SIG-M5 (cell line): ENCODE measurements at places on chromosomes 5 and 9.

DNA sequence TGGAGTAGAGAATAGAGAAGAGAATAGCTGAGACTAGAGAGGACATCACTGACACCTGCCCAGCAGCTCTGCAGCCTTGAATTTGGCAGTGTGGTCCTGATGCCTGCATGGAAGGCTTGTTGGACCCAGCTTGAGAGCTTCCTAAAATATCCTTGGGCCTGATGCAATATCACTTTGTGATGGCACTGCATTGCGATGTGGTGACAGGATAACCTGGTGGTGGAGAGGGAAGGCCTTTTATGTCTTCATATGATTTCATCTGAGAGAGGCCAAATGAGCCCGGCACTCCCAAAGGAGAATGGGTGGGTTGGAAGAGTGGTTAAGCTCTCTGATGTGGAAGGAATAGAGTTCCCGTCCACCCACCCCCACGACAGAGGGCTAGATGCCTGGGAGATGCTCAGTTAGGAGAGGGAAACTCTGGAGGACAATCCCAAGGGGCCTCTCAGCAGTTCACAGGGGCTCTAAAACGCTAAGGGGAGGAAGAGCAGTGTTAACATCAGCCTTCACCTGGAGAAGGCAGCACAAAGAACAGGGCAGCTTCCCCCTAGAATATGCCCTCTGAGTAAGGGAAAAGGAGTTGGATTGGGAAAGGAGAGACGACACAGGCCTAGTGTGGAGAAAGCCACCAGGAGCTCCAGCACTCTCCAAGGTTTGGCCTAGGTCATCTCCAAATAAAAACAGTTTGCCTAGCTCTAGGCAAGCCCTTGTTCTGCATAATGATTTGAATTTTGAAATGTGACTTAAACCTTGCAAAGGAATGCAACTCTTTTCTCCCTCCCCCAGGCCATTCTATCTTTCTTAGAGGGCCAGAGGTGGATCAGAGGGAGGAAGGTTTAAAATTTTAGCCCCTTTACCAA, 99.8 kb upstream of the SSBP2 start:
- no peak for DNase-seq

GRCh38 chr9:135774239-135774747, 72.3 kb downstream of the KCNT1 start:
- DNase-seq, result no peak

GRCh38 chr5:77066823-77067442, 20.2 kb downstream of the ZBED3 start:
- DNase-seq, result no peak

DNA sequence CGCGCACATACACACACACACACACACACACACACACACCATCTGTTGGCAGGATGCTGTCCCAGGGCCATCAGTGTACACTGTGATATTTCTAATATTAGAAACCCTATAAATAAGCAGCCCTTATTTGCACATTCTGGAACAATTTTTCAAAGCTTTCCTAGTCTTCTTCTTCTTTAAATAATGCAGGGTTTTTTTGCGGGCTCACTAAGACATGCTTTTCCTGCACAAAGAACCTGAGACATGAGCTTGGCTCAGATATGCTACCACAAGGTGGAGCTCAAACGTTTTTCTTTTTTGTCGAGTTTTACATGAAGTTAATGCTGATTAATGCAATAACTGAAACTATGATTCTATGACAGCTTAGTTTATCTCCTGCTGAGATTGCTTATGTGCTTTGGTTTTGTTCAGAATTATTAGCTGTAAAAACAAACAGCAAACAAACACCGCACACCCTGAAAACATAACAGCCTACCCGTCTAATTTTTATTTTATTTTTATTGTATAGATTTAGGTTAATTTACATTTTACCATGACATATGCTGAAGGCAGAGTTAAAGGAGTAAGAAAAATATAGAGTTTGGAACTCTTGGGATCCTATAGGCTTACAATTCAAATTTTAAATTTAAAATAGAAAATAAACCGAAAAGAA, 95.8 kb downstream of the ALDH1A1 start:
- no peak for DNase-seq

GRCh38 chr5:43664501-43665040, 61.6 kb downstream of the NNT start:
- DNase-seq, result no peak

DNA sequence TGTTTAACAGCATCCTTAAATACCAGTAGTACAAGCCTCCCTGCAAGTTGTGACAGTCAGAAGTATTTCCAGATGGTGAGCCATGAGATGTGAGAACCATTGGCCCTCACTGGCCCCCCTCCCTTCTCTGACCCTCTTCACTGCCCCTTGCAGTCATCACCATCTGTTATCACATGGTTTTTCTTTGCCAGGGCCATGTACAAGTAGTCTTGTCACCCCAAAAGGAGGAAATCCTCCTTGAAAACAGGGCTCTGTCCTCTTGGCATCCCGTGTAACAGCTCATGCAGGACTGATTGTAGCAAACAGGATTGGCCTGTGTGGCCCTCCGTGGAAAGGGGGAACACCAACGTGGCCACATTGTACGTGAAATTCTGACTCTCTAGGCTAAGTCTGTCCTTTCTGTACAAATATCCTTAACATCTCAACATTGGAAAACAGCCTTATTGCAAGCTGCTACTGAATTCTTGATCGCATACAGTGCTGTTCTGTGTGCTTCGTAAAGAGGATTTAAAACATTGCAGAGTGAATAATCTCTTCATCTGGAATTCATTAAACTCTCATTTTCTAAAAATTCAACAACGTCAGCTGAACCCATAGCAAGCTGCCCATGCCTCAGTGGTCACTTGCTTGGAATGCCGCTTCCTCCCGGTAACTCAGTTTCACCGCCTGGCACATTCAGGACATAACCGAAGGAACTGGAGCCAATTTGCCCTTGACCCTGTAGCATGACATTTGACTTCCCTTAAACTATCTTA, 171.7 kb downstream of the ATPSCKMT start:
- DNase-seq, result no peak

- no peak for DNase-seq
Measured at GRCh38 chr5:178113841-178114324, 551 bp downstream of the N4BP3 start.
